Keratinocyte (primary cell): ENCODE measurements at places on chromosomes 1 and 21.

GRCh38 chr1:204449678-204450280 is 38.2 kb upstream of the PPP1R15B start:
- DNase-seq: no peak

GRCh38 chr1:215835951-215836350 is 268.8 kb downstream of the KCTD3 start:
- DNase-seq: no peak

DNA sequence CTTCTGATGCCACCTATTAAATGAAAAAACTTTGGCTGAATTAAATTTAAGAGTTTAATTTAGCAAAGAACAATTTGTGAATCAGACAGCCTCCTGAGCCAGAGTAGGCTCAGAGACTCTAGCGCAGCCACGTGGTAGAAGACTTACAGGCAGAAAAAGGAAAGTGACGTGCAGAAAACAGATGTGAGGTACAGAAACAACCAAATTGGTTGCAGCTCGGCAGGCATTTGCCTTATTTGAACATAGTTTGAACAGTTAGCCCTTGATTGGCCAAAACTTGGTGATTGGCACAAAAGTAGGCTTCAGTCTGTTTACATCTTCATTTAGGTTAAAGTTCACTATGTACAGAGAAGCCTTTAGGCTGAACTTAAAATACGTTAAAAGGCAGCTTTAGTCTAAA is 22.9 kb downstream of the TCP10L start:
- no peak for DNase-seq

GRCh38 chr1:229027158-229027557 is 243.8 kb upstream of the RAB4A start:
- DNase-seq: no peak

GRCh38 chr1:2850502-2850901 is 49.0 kb upstream of the TTC34 start:
- no peak for DNase-seq

DNA sequence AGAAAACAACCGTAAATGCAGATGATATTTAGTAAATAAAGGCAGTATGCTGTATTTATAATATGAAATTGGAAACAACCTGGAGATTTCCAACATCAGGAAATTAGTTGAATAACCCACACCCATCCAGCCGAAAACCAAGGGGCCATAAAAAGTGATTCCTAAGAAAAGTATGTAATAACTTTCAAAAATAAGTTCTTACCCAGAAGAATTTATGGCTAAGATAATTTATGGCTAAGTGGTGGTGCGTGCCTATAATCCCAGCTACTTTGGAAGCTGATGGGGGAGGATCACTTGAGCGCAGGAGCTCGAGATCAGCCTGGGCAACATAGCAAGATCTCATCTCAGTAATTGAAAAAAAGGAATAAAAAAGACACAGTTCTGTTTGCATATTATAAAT is 43.2 kb downstream of the TMCO4 start:
- DNase-seq: no peak

DNA sequence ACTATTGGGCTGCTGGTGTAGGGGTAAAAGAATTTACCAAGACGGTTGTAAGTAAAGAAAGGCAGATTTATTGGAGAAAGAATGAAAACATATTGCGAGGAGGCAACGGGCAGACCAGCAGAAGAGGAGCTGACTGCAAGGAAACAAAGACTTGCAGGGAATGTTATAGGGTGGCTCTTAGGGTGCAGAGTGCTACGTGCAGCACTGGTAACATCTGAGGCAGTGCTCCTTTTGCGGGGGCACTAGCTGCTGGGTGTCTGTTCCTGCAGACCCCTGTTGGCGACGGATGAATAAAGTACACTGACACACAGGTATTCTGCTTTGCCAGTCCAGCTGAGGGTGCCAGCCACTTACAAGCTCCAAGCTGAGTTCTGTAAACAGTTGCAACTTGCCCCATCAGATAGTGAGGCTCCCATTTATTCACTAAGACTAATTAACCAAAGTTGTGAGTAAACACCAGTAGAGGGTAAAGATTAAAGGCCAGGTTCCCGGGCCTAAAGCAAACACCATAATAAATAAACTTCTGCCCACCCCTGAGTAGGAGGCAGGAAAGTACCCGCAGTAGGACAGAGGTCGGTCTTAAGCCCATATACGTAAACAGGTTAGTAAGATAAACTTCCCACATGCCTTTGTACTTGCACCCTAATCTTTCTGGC is 140.2 kb upstream of the KCNK1 start:
- DNase-seq: no peak

GRCh38 chr21:16587141-16587581 is 857.4 kb downstream of the USP25 start:
- DNase-seq: no peak

DNA sequence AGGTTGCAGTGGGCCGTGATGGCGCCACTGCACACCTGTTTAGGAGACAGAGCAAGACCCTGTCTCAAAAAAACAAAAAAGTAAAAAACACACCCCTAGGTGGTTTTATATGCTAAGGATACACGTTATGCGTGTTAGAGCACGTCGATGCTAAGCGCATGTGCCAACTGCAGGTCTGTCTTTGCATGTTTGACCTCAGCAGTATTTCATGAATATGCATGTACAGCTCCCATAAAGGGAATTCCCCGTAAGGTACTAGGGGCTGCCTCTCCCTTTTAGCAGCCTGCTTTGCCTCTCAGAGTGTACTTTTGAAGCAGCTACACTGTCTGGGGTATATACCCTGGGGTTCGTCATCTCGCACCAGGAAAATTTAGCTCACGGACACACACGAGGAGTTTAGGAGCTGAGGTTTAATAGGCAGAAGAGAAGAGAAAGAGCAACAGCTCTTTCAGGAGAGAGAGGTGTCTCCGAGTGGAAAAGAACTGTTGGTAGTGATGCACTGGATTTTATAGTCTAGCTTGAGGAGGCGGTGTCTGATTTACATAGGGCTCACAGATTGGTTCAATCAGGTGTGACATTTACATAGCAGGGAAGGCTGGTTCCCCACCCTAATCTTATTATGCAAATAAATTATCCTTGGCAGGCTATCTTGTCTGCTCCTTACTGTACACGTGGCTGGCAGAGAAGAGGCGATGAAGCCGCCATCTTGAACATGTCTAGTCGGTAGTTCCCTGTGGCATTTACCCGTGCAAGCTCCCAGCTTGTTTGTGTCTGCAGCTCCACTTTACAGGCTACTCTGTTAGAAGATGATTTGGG is 4.2 kb upstream of the OTUD3 start:
- peak; percentile 77 for DNase-seq

DNA sequence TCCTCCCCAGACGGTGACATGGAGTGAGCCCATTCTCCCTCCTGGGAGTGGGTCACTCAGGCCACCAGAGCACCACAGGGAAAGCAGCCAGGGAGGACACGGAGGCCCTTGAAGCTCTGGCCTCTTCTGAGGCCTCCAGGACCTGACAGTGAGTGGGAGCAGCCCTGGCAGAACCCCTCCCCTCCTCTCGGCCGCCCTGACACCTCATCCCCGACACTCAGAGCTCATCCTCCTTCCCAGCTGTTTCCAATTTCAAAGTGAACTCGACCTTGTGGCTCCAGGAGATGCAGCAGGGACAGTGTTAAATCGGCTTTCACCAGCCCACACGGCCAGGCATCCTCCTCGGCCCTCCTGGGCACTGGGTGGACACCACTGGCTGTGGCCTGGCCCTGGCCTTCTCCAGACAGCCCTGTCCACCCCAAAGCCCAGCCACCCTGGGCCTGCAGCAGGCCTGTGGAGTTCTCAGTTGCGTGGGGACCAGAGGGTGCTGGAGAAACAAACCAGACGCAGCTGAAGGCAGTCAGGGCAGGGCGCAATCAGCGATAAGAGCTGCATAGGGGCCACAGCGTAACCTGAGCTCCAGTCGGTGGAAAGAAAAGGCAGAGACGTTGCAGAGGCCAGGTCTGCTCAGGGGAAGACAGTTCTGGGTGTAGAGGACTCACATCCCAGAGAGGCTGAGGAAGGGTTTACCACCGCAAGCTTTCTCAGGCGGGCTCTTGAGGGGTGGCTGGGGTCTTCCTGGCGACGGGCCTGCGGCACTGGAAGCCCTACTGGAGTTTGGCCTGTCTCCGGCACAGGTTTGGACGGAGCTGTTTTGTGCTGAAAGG is 27.1 kb downstream of the FTCD start:
- DNase-seq: no peak
